ENCODE measurements at places on chromosomes 5 and 9.

GRCh38 chr5:133884569-133885311 lies 83.7 kb downstream of the C5orf15 start:
- no peak for DNase-seq

GRCh38 chr5:37867654-37868053 lies 27.8 kb upstream of the GDNF start:
- no peak for DNase-seq

- no peak for DNase-seq
Measured at GRCh38 chr5:174732036-174733020, 7.9 kb downstream of the MSX2 start.

- DNase-seq = no peak
Measured at GRCh38 chr9:68711281-68711680, 6.2 kb downstream of the PIP5K1B start.

GRCh38 chr9:96379461-96379860 lies 4.0 kb downstream of the SLC35D2 start:
- no peak for DNase-seq

- no peak for DNase-seq
Measured at GRCh38 chr9:124381170-124381945, 33.9 kb downstream of the PSMB7 start.

DNA sequence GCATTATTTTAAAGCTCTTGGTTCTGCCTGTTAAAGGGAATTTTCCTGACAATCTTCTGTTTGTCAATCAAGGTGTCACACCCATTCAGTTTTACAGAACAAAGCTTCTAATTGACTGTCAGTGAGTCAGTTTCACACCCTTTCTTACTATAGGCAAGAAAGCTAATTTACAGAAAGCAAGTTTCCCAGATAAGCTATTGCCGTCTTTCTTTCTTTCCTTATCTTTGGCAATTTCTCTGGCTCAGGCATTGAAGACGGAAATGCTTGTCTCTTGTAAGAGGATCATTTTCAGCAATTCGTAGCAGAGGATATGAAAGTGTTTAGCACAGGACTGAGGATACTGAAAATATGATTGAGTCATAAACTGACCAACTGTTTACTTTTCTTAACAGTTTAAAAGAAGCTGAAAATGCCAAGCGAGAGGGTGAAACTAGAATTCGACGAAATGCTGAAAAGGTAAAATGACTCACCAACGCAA lies 27.0 kb downstream of the SPINK5 start:
- no peak for DNase-seq

GRCh38 chr5:179916523-179916922 lies 8.8 kb upstream of the TBC1D9B start:
- no peak for DNase-seq

GRCh38 chr5:40841068-40841805 lies at the start of gene CARD6:
CARD6 (plus strand) TSS chr5:40841367; CDS start chr5:40841383, 16 bp downstream.
- DNase-seq = no peak

- no peak for DNase-seq
Measured at GRCh38 chr5:32852535-32852934, 141.4 kb downstream of the NPR3 start.

GRCh38 chr9:38296807-38297206 lies 95.7 kb upstream of the ALDH1B1 start:
- DNase-seq = no peak

DNA sequence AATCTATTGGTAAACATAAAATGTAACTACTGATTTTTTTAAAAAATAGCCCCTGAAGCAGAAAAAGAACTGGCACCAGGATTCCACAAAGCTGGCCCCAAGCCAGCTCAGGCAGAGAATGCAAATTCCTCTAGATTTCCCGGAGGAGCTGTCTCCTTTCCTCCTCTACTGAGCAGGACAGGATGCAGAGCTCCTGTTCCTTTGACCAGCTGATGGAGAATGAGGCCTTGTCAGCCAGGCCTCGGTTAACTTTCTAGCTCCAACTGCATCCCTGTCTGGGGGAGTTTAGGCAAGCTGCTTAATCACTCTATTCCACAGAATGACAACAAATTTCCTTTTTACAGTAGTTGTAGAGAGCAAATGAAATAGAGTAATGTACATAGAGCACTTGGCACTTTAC lies 155.5 kb downstream of the GNAQ start:
- DNase-seq = no peak

GRCh38 chr5:176180339-176180738 lies 57.9 kb upstream of the SIMC1 start:
- DNase-seq = no peak

- no peak for DNase-seq
Measured at GRCh38 chr5:144971108-144971850, 800.6 kb downstream of the KCTD16 start.

GRCh38 chr5:160537940-160538339 lies 116.3 kb downstream of the PTTG1 start:
- no peak for DNase-seq

GRCh38 chr5:20224966-20225365 lies 237.0 kb upstream of the CDH18 start:
- no peak for DNase-seq

DNA sequence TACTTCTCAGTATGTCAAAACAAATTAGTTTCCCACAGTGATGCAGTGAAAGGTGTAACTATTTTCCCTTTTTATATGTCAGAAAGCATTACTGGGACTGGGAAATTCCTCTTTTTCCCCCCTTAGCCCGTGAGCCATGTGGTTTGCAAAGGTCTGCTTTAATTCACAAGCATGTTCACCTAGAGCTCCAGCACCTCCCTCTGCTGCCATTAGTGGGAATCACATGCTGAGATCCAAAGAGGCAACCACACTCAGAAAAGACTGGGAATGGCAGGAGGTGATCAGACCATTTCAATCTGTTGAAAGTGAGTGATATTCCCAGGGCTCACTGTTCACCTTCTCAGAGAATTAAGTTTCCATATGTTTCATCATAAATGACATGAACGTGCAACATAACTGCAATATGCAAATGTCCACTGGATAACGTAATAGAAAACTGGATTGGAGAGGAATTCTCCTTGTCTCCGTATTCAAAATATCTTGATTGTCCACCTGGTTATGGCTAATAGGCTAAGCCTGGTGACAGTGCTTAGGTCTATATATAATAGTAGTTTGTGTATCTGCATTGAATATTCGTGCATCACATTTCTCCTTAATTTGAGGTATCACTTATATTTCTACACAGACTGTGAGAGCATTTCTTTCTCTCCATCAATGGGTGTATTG lies 703.5 kb upstream of the WWC1 start:
- DNase-seq = no peak

- no peak for DNase-seq
Measured at GRCh38 chr9:136216541-136217244, 11.8 kb upstream of the LHX3 start.

GRCh38 chr5:120621339-120621738 lies 157.2 kb downstream of the PRR16 start:
- DNase-seq = no peak

DNA sequence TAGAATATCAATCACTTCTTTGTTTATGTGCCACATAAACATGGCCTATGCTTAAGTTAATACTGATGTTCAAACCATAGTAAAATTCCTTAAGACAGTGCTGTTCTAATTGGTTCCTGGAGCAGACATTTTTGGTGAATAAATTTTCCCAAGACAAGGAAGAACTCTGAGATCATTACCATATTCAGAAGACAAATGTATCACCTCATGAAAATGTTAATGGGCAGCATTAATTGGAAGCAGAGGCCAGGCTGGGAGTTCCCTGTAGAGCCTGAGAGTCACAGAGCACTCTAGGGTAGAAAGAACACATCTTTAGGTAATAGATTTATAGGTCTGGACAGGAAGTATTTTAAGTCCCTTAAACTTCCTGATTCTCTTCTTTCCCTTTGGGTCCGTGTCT lies 240.2 kb downstream of the MAN2A1 start:
- DNase-seq = no peak

DNA sequence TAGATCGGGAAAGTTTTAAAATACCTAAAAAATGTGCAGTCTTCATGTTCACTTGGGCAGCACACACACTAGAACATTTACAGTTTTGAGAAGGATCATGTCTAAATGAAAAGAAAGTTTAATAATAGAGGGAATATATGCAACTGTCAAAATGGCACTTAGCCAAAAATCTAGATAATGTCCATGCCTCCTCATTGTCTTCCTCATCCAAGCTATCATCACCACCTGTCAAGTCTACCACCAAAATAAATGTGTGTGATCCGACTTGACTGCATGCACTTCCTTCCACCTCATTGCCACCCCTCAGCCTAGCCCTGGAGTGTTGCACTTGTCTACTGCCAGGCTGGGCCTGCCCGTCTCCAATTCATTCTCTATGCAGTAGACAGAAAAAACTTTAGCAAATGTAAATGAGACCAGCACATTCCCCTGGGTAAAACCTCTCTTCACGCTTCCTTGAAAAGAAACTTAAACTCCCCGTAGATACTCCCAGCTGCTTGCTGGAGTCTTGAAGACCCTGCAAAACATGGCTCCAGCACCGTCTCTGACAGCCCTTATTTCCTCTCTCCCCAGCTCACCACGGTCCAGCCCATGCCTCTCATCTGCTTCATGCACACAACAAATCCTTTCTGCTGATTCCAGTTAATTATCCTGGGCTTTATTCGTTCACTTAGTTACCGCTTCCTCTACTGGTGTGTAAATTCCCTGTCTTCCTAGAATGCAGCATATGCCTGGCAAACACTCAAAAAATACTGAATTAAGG lies 66.9 kb downstream of the FANCC start:
- DNase-seq = no peak

DNA sequence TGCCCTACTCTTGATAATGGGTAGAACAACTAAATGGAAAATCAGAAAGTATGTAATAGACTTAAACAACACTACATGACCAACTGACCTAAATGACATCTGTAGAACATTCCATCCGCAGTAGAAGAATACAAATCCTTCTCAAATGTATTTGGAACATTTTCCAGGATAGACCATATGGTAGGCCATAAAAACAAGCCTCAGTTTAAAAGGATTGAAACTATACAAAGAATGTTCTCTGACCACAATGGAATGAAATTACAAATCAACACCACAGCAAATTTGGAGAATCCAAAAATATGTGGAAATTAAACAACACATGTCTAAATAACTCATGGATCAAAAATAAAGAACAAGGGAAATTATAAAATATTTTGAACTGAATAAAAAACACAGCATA lies 189.2 kb downstream of the NDUFS4 start:
- no peak for DNase-seq

DNA sequence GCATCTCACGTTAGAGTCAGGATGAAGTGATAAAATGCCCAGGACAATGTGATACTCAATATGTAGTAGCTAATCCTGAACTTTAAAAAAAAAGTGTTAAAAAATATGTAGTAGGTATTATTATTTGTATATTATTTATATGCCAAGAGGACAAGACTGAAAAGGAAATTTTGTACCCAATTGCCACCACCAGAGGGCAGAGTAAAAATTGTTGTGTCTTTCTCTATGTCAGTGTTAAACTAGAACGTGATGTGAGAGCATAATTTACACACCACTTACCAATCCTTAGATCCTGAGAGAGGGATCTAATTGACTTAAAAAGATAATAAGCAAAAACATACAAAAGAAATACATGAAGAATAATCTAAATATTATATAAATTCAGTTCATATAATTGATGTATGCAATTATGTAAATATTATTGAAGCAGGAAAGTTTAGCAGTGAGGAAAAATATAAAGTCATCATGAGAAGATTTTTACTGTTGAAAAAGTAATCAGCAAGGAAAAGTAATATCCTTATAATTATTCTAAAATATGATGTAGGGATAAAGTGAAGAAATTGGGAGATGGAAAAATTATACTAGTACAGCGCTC lies 288.9 kb downstream of the RAB3C start:
- no peak for DNase-seq

DNA sequence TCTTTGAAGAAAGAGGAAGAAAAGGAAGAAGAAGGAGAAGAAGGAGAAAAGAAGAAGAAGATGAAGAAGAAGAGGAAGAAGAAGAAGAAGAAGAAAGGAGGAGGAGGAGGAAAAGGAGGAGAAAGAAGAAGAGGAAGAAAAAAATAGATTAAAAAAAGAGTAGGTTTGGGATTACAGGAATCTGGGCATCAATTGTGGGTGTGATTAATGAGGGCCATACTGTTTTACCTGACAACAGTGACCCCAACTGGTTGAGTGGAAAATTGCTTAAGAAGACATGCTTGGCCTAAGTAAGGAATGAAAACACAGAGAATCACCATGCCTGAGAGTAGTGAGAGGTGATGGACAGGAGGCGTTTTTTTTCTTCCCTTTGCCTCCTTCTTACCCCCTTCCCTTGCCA lies 114.6 kb downstream of the FAM170A start:
- DNase-seq = no peak

- no peak for DNase-seq
Measured at GRCh38 chr5:6397536-6398269, 19.4 kb upstream of the MED10 start.

DNA sequence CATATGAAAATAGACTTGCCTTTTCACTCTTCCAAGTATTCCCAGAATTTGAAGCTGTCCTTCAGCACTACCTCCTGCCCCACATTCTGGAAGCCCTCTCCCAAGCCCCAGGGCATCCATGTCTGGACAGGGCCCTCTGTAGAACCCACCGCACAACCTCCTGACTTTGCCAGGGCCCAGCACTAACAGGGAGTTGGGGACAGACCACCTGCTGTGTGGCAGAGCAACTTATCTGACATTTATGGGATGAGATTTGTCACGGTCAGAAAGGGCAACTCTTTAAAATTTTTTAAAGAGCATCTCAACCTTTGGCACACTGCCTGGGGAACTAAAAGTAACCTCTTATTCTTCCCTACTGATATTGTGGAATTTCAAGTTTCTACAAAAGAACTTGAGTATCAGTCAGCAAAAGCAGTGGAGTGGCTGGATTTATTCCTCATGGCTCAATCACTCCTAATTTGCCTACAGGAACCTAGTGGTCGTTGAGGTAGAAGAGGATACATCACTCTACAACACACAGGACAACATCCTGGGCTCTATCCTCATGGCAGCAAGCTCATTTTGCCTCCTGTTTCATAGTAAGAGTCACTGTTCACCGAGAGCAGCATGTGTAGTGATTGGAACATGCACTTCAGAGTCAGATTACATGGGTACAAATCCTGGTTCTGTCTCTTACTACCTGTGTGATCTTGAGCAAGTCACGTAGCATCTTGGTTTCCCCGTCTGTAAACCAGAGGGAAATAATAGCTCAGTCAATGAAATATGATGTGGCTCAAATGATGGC lies 285.3 kb downstream of the ENC1 start:
- no peak for DNase-seq

DNA sequence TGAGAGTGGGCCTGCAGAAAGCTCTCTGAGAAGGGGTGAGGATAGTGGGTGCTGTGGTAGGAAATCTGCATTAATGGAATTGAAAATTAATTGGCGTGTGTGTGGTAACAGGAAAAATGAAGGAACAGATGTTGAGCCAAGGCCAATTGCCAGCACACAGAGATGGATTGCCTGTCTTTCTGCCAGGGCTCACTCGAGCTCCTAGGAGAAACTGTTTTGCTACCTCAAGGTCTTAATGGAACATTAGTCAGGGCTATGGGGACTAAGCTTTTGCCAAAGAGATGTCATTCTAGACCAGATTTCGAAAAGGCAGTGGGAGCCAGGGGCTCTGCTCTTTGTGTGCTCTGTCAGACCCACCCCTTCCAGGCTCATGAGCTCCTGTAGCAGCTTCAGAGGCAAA lies 124.0 kb upstream of the EFNA5 start:
- DNase-seq = no peak

GRCh38 chr9:28956116-28956880 lies 1383.0 kb upstream of the C9orf72 start:
- no peak for DNase-seq
